ENCODE measurements at places on chromosomes 2 and 18. TPM values are rescaled to one million over a fixed set of nuclear protein-coding genes. Genes with fewer than 3 reads are reported as not detected.

Gene VAMP5
- total RNA-seq: 11.0 TPM

Gene SRBD1
- total RNA-seq: 15.8 TPM

DNA sequence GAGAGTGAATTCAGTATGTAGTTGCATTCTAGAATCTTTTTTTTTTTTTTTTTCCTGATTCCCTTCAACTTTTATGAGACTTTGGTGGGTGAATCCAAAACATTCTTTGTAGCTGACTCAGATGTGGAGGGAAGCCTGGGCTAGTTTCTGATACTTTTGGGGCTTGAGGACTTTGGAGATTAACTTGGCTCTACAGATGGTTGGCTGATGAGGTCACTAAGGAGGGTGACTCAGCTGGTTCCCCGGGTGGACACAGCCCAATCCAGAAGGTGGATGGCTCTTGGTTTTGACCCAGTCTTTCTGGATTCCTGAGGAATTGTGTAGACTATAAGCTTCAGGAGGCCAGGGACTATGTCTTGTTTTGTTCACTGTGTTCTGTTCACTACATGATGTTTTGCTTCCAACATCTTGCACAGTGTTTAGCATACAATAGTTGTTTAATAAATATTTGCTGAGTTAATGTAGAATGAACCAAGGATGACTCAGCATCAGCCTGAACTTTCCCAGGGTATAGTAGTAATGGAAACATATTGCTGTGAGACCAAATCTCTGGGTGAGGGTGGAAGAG is 30.5 kb downstream of the LAMA3 start:
- peak; percentile 56 for DNase-seq

- DNase-seq: no peak
Observed at GRCh38 chr2:54712516-54712915, 10.9 kb upstream of the EML6 start.

DNA sequence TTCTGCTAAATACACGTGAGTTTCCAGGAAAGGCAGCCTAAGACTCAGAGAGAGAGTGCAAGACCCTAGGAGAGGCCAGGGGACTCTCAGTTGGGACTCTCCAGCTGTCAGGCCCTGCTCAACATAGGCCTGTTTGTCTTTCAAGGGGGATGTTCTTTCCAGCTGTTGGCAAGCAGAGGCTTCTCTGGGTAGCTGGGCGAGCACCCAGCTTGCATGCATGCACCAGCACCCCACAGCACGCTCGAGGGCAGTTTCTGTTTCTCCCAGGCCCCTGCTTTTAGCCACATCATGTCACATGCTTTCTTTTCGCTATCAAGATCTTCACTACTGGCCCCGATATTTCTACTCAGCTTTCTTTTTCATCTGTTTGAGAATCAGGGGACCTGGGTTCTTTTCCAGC is 479.3 kb upstream of the HS6ST1 start:
- DNase-seq: no peak
